ENCODE measurements at places on chromosomes 1 and 21.

DNA sequence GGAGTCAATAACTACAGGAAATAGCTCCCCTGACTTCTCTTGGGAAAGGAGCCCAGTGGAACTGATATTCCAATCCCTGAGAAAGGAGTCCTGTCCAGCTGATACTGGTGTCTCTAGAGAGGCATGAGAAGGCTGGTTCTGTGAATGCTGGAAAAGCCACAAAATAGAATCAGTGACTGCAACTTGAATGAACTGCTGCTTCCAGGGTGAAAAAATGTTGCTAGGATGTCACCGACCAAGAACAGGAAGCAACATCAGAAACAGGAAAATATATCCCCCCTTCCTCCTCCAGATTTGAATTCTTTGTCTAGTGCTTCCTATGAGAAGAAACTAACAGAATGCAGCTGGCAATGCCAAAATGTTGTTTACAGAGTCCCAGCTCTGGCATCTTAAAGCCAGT is 269.3 kb upstream of the LYPLAL1 start:
- no peak for DNase-seq

DNA sequence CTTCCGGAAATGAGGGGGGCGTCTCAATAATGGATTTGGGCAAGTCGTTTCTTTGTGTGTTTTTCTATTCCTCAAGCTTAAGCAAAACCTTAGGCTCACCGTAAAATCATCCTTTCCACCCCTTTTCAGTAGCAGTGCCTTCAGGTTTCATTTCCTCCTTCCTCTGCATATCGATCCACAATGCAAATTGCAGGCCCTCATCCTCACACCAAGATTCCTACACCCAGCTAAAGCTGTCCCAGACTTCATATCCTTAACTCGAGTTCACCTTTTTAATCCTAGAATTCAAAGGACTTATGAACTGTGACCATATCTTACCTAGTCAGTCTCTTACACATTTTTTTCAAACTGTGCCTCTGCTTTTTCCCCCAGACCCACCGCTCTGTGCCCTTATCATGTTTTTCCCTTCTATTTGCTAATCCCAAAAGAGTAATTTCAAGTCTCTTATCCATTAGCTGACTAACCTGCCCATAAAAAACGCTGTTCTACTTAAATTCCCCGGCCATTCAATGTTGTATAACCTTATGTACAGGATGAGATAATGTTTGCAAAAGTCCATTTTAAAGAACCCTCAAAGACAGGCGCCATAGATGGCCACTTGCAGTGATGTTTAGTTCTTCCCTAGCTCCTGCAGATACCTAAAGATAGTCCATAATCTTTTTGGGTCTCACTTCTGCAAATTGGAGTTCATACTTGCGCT is 1.5 kb downstream of the AKIRIN1 start:
- DNase-seq, result no peak

GRCh38 chr1:186897008-186897407 is 68.3 kb downstream of the PLA2G4A start:
- no peak for DNase-seq

- DNase-seq, result peak; percentile 55
Observed at GRCh38 chr1:149846042-149846441, 53.3 kb upstream of the BOLA1 start.

DNA sequence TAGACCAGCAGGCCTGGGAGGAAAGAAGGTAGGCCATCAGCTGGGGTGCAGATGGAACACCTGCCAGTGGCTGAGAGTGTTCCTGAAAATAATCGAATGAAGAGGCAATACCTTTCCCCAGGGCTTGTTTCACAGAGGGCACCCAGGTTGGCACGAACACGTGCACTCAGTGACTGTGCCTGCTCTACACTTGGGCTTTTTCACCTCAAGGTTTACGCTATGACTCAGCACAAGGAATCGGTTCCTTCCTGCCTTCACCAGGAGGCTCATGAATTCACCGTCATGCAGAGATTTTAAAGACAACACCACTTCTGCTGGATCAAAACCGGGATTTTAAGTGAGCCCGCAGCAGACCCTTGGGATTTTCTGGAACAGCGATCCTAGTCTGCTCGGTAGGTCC is 118.5 kb upstream of the ADAR start:
- peak; percentile 75 for DNase-seq

GRCh38 chr21:26851109-26851944 is 6.1 kb upstream of the ADAMTS1 start:
- peak; percentile 37 for DNase-seq
